ENCODE measurements at places on chromosomes 1 and 21.

DNA sequence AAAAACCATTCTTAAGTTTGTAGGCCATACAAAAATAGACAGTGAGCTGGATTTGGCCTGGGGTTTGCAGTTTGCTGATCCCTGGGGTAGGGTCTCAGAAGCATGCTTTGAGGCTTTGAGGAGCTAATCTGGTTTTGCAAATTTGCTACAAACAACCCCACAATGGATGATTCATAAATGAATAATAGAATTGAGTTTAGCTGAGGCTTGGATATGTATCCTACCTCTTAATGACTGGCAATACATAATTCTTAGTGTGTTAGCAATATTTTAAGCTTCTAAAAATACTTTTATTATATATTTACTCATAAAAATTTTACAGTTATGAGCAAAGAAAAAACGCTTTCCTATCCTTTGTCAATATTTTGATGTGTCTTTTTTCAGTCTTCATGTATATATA lies 50.6 kb downstream of the ROR1 start:
- no peak for DNase-seq

DNA sequence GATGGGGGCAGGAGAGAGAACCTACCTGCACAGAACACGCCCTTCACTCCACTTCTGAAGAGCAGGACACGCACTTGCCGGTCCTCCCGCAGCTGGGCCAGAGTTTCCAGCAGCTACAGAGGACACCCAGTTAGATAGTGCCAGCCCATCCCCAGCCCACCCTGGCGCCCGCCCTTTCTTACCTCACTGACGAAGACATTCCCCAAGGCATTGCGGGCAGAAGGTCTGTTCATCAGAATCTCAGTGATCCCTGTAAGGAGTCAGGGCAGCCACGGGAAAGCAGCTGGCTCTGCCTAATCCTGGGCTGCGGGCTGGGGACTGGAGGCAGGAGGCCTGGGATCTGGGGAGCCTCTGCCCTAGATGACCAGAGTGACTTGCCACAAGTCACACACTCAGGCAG lies 10.0 kb downstream of the ECHDC2 start:
- no peak for DNase-seq

DNA sequence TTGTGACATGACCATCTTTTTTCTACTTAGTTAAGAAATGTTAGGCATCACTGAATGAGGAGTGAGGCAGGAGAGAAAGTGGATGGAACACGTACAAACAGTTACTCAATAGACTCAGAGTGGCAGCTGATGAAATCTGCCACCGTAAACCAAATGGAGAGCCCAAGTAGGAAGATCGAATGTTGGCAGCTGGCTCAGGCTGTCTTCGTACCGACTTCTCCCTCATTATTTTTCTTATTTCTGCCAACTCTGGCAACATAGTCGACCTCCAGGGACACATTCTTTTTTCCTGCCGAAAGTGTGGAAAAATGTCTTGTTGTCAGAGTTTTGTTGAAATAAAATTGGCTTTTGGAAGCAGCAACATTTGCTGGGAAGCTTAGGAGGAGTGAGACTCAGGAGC lies 143.3 kb downstream of the GREM2 start:
- no peak for DNase-seq

DNA sequence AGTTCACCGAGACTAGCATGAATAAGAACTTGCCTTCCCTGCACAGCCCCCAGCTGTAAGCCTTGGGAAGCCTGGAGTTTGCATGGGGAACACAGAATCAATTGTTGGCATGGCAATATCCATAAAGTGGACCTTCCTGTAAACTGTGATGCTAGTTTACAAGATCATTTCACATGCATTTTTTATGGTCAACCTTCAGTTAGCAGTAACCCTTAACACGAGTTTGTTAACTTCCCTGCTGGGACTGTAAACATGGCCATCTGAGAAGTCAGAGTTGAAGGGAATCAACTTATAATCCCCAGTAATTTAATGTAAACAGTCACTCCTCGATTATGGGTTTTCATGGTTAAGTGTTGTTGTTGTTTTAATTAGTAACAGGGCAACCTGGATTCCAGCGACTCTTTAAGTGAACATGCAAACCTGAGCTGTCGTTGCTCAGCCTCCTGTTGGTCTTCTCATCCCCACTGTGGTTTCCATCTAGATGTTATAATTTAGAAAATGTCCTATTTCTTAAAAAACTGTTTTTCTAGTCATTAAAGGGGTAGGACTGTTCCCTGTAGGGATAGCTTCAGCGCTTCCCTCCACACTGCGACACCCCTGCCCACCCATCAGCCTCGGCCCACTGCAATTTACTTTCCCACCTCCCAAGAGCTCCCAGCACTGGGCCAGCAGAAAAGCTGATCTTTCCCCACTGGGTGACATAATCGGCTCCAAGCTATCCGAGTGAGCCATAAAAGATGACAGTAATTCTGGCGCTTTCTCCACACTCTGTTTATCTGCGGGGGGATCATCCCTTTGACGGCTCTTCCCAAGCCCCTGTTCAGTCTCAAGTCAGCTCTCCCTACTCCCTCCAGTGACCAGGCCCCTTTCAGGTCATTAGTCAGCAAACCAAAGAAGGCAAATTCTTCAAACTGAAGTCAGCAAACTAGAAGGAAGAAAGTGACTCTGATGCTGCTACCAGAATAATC lies 107.6 kb upstream of the IPO9 start:
- no peak for DNase-seq
